ENCODE measurements at places on chromosomes 1 and 21.
A peak's percentile ranks its signal among the peaks of the same experiment; 100 is the strongest.

DNA sequence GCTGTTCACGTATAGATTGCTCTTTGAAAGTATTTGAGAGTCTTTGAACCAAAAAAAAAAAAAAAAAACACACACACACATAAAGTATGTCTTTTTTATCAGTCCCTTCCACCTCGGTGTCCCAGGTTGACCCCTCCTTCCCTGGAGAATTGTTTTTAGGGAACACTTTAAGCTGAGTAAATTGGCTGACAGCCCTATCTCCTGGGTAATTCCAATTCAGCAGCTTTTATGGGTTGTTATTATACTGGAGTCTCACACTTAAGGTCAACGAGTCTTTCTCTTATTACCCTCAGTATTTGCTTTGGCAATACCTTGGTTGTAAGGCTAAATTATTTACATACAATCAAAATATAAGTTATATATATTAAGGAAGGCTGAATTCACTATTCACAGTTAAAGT is 69.4 kb downstream of the SLC30A10 start:
- DNase-seq, result no peak

- no peak for DNase-seq
Observed at GRCh38 chr1:216626394-216627067, 96.7 kb downstream of the ESRRG start.

DNA sequence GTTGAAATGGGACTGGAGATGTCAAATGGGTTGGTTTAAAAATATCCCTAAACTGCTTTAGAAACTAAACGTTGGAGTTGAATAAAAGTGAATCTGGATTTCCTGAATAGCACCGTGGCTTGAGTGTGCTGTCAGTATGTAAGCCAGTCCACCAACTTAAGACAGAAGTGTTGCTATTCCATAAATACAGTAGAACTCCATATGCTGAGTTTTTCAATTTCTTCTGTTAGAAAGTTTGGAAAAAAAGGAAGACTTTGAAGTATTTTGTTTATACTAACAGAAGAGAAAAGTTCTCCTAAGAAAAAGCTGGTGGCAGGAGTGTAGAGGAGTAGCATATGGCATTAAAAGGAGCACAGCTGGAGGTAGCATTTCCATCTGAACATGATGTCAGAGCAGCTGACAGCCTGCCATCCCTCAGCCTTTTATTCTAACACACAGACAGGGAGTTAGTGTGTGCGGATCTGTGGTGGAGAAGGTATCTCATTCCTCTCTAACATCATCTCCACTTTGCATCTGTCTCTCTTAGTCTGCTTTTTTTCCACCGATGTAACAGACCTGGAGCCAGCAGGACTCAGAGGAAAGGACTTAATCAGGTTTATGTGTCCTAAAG is at the start of gene ZBTB18:
Gene ZBTB18, plus strand, starts transcription at position 449 of the 610 bp plus-strand sequence. Its CDS starts 149 bp downstream, at position 598.
- no peak for DNase-seq

GRCh38 chr1:111843177-111843576 is 87.5 kb downstream of the DDX20 start:
- peak; percentile 57 for DNase-seq

- no peak for DNase-seq
Observed at GRCh38 chr1:228368801-228369607, 37.6 kb downstream of the TRIM11 start.

GRCh38 chr1:167452483-167452882 is 65.8 kb downstream of the CD247 start:
- DNase-seq, result peak; percentile 41

GRCh38 chr1:16367258-16367967 is 371 bp downstream of the SZRD1 start:
- DNase-seq, result peak; percentile 94

- no peak for DNase-seq
Observed at GRCh38 chr1:201676641-201677040, 137.7 kb downstream of the NAV1 start.

DNA sequence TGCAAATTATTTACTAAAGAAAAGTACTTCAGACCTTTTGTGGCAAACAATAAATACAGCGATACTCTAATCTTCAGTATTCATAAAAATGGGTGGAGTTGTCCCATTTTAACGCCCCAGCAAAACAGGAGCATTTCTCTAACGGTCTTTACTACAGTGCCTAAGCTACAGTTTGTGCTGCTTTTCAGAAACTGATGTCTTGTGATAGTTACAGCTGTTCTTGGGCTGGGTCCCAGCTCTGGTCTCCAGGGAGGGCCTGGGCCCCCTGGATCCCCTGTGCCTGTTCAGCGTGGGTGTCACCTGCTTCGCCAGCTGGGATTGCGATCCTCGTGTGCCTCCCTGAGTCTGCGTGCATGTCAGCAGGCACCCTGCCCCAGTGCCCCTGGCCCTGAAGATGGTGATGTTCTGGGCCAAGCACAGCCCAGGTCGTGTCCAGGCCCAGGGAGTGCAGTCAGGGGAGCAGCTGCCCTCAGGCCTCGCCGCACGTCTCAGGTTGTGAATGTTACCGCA is 64.0 kb upstream of the DIP2A start:
- no peak for DNase-seq

DNA sequence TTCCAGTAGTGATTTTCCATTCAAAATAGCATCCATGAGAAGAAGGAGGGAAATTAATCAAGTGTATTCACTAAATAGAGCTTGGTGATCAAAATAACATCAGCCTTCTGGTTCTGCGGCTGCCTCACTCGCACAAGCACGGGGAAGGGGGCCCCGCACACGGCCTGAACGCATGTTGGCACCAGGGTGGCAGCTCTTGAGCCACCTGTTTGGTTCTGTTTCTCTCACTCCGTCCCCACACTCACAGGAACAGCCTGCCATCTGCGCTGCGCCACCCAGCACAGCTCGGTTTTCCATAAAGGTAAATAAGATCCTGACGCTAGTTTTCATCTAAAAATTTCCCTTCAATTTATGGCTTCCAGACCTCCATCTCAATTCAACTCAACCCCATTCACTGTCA is 49.4 kb downstream of the TIAM1 start:
- no peak for DNase-seq

- DNase-seq, result no peak
Observed at GRCh38 chr1:67645495-67646144, 39.4 kb upstream of the GADD45A start.

GRCh38 chr1:20153000-20153418 is 13.9 kb downstream of the PLA2G2F start:
- DNase-seq, result peak; percentile 86

- no peak for DNase-seq
Observed at GRCh38 chr1:158819461-158820443, 11.4 kb upstream of the MNDA start.

DNA sequence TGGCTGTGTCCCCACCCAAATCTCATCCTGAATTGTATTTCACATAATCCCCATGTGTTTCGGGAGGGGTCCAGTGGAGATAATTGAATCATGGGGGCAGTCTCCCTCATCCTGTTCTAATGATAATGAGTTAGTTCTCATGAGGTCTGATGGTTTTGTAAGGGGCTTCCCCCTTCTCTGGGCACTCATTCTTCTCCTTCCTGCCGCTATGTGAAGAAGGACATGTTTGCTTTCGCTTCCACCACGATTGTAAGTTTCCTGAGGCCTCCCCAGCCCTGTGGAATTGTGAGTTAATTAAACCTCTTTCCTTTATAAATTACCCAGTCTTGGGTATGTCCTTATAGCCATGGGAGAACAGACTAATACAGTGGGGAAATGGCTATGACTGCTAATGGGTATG is 72.7 kb upstream of the ZNF648 start:
- DNase-seq, result no peak

DNA sequence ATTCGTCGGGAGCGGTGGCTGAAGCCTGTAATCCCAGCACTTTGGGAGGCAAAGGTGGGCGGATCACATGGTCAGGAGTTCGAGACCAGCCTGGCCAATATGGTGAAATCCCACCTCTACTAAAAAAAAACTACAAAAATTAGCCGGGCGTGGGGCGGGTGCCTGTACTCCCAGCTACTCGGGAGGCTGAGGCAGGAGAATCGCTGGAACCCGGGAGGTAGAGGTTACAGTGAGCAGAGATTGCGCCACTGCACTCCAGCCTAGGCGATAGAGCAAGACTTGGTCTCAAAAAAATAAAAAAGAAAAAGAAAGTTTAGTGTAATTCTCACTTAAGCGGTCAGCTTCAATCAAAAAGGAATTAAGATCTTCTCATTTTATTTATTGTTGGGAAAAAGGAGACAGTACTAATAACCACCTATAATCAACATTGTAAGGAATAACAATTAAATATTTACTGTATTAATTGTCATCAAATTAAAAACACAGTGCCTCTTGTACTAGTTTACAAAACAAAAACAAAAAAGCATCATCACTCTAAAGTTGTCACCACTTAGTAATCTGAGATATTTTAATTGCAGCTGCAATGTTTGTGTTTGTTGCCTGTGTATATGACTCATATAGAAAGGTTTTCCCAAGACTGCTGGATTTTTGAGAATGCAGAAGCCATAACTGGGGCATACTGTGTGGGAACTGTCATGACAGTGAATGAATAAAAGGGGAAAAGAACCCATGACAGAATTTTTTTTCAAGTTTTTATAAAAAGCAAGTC is 3.7 kb downstream of the FBXO42 start:
- DNase-seq, result no peak

DNA sequence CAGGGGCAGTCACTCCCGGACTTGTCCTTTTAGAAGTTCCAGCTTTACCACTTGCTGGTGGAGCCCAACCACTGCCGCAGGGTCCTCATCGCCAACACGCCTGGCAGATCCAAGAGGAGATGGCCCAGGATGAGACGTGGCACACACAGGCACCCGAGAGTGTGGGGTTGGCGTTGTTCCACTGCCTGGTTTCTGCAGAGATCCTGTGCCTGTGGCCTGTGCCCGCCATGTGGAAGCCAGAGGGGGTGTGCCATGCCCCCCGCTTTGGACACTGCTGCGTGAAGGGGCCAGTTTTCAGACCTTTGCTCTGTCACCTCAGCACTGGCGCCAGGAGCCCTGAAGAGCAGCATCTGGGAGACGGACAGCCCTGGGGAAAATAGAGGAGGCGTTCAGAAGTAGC is 10.8 kb downstream of the CD46 start:
- DNase-seq, result no peak

GRCh38 chr21:18970416-18970815 is 566.8 kb upstream of the TMPRSS15 start:
- DNase-seq, result no peak

GRCh38 chr1:39623053-39623452 is 16.4 kb downstream of the HEYL start:
- DNase-seq, result no peak

GRCh38 chr1:219626865-219627264 is 14.0 kb upstream of the ZC3H11B start:
- DNase-seq, result no peak

GRCh38 chr1:18560692-18561091 is 70.0 kb upstream of the PAX7 start:
- no peak for DNase-seq

- no peak for DNase-seq
Observed at GRCh38 chr1:116352349-116352813, 20.7 kb upstream of the ATP1A1 start.

DNA sequence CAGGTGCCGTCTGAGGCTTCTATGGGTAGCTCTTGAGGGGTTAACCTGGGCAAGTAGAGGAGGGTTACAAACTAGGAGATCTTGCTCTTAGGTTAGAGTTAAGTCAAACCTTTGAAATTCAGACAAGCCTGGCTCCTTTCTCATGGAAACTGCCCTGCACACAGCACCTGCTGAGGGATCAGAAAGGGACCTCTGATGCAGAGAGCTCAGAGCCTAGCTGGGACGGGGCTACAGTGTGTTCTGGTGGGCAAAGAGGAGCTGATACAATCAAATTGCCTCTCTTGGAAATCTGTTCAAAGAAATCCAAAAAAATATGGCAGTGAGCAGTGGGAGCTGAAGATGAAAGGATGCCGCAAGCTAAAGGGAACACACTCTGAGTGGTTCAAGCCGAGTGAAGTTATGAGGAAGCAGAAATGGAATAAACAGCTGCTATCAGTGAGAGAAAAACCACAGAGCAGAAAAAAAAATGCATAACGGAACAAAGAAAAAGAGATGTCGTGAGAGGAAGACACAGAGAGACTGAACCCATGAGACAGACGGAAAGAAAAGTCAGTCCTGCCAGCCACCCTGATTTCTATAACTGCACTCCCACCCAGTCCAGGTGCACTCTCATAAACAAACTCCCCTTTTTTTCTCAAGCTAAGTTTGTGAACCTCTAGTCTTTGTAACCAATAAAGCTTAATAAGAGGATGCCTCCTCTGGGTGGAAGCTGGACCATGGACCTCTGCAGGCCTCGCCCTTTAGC is 26.6 kb downstream of the PAFAH2 start:
- DNase-seq, result peak; percentile 51

DNA sequence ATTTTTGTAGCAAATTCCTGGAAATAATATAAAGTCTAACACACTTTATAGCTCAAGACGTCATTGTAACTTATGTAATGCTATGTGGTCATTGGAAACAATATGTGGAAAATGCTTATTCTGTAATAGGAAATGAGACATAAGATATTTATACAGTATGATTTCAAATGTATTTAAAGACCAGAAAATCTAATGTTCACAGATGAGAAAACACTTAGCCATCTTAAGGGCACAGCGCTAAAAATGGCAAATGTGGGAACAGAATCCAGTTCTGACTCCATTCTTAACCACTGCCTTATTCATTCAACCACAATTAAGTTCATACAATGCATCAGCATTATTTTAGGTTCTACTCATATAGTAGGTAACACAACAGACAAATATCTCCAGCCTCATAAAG is 12.5 kb downstream of the CSDE1 start:
- no peak for DNase-seq

DNA sequence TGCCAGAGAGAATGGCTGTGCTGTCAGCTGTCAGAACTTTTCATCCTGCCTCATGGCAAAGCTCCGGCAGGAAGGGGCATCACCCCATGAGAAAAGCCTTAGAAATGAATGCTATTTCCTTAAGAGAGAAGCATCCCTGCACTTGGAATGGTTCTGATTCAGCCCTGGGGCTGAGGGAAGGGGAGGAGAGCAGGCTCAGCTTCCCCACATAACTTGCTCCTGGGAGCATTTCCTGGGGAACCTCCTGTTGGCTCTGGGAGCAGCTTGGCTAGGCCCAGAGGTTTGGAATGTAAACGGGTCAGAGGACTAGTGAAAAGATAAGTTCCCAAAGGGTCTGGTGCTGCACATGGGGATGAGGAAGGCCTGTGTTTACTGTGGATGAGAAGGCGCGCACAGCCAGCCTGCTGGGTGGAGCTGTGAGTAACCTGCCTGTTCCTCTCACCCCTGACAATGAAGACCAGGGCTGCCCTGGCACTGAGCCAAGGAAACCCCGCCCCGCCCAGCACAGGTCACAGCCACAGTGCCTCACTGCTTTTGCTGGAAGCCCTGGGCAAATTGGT is 5.0 kb downstream of the PRELP start:
- no peak for DNase-seq

- DNase-seq, result no peak
Observed at GRCh38 chr1:53127546-53127945, 14.9 kb downstream of the SLC1A7 start.

DNA sequence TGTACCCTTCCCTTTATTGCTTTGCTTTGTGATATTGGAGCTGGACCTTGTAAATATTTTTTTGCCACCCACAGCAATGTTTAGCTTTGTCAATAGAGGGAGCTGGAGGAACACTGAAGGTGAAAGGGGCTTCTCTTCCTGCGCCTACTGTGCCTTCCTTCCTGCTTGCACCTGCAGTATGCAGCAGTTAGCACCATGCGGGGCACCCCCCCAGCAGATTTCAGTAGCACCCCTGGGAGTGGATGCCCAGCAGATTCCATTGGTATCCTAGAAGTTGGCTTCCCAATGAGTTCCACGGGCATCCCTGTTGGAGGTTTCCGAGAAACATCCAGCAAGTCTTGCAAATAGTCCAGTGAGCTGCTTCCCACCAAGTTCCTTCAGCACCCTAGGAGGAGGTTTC is 25.6 kb downstream of the S100A10 start:
- DNase-seq, result no peak
